ENCODE measurements at places on chromosomes 12 and 14.

GRCh38 chr14:77844802-77845201 is 44.9 kb downstream of the ADCK1 start:
- DNase-seq, result no peak

DNA sequence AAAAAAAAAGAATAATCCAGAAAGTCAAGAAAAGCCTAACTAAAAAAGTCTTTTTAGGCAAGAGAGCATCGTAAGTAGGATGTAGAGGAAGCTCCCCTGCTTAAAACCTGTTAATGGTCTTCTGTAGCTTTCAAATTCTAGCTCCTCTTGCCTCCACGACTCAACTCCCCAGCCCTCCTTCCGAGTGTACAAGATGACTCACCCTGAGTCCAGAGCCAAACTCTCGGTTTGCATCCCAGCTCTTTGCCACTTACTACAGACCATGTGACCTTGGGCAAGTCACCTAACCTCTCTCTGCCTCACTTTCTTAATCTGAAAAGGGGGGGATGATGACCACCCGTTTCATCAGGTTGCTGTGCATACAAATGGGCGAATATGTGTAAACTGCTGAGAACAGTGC is 460.4 kb downstream of the DPF3 start:
- peak; percentile 9 for DNase-seq

GRCh38 chr12:16359512-16360491 is 12.4 kb downstream of the MGST1 start:
- DNase-seq, result peak; percentile 44

DNA sequence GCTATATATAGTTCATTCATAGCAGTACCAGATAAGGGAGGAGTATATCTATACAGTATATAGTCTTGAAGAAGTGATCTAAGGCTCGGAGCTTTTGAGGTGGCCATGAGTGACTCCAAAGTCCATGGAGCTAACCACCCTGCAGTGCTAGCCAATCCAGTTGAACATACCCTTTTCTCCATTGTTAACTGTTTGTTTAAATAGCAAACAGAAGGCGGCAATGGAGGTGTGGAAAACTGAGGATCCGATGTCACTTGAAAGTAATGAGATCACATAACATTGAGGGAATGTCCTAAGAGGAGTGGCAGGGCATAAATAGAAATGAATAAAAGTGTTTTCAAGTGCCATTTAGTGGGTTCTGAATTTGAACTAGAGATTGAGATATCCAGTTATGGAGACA is 12.4 kb upstream of the SNAPC1 start:
- DNase-seq, result no peak

- no peak for DNase-seq
These were observed 1.7 kb upstream of the SELPLG start for GRCh38 chr12:108635201-108635996.

- no peak for DNase-seq
These were observed 5.5 kb upstream of the GPR68 start for GRCh38 chr14:91249841-91250616.

- no peak for DNase-seq
These were observed 2.4 kb downstream of the AGAP2 start for GRCh38 chr12:57735952-57736740.

DNA sequence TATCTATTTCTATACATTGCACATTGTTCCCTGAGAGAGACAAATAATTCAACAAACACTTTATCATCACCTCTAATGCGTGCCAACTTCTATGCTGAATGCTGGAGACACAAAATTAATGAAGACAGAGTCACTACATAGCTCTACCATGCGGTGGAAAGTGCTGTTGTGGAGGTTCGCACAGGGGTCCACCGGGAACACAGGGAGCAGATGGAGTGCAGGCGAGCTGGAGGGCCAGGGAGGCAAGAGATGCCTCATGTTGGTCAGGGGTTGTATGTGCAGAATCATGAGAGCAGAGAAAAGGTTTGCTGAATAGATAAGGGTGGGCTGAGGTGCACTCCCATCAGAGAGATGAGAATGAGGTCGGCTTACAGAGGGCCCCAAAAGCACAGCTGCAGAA is 25.2 kb downstream of the FAM234B start:
- no peak for DNase-seq
